Mucosa of descending colon (tissue), 3 donors: ENCODE measurements at places on chromosomes 3 and 15.

GRCh38 chr3:30408105-30408557 is 198.3 kb upstream of the TGFBR2 start:
- no peak for DNase-seq

GRCh38 chr3:122679882-122680474 is 661 bp upstream of the PARP14 start:
- DNase-seq, result peak; percentile 37

- DNase-seq, result no peak
Measured at GRCh38 chr3:99635348-99635747, 3.0 kb upstream of the COL8A1 start.

DNA sequence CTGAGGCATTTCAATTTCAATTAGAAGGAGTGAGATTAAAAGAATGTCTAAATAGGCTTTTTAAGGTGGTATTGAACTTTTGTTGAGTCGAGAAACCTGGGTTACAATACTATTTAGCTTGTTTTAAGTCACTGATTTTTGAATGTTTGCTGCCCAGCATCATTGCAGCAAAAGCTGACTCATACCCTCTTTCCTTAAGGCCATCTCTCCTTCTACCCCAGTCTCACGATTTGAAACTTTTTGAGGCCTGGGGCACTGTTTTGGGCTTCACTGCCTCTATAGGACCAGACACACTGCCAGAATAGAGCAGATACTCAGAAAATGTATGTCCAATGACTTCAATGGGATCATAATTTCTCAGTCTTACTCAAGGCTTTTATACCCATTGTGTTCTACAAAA is 319.6 kb upstream of the TGFBR2 start:
- DNase-seq, result no peak

DNA sequence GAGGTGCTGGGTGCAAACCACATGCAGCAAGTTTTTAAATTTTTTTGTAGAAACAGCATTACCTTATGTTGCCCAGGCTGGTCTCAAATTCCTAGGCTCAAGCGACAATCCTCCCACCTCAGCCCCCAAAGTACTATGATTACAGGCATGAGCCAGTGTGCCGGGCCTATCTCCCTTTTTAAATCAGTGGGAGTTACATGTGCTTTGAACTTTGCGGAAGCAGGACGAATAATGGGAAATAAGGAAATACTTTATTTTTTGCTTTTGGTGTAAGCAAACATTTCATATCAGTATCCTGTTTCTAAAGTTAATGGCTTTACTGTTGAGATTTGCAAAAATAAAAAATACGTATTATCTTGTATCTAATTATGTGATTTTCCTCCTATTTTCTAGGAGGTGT is 9.1 kb downstream of the NR1D2 start:
- DNase-seq, result no peak

GRCh38 chr15:64152507-64153387 is 1.2 kb downstream of the SNX22 start:
- peak; percentile 19 for DNase-seq

DNA sequence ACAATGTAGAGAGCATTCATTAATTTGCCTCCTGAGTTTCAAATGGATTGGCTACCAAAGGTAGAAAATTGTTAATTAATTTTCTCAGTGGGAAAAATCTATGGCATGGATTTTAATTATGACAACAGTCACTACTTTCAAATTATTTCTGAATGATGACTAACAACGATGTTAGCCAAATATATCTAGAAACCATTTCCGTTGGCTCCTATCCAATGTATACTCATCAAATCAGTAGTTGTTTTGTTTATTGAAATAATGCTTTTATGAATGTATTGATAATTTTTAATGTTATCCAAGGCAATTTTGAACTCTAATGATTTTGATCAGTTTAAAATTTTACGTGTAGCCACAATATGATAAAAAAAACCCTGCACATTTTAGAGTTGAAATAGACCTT is 333.4 kb downstream of the NAALADL2 start:
- no peak for DNase-seq

- no peak for DNase-seq
Measured at GRCh38 chr3:169278092-169278491, 385.4 kb downstream of the MECOM start.

GRCh38 chr3:99951701-99952100 is 134.0 kb downstream of the CMSS1 start:
- no peak for DNase-seq

- no peak for DNase-seq
Measured at GRCh38 chr15:62147551-62147950, 17.5 kb downstream of the C2CD4B start.

GRCh38 chr3:45985532-45986302 is 9.9 kb downstream of the FYCO1 start:
- no peak for DNase-seq

DNA sequence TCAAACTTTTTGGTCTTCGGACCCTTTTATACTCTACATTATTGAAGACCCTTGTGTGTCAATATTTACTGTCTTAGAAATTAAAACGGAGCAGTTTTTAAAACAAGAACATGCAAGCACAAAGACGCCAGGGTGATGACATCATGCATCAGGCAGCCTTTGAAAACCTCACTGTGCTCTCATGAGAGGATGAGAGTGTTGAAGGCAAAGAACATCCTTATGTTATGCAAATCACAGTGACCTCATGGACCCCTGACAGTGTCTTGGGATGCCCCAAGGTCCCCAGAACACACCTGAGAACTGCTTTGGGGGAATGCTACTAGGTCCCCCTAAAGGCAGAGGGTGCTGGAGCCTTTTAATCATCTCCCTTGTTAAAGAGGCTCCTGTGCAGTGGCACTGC is 51.6 kb downstream of the CHDH start:
- DNase-seq, result no peak

DNA sequence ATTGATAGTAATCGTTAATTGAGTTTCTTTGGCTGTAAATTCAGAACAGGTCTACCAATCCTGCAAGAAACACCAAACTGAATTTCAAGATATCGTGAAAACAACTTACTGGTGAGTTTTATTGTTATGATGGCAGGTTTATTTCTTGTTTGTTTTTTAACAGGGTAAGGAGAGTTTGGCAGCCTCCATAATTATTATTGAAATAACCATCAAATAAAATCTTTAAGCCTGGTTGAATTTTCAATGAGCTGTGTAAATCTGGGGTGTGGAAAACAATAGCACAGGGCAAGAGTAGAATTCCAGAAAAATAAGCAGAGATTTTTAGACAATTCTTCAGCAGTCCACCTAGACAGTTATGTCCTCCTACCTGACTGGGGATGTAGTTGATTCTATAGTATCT is 196.5 kb downstream of the MECOM start:
- DNase-seq, result no peak

GRCh38 chr3:17505856-17506255 is 236.6 kb downstream of the TBC1D5 start:
- no peak for DNase-seq

DNA sequence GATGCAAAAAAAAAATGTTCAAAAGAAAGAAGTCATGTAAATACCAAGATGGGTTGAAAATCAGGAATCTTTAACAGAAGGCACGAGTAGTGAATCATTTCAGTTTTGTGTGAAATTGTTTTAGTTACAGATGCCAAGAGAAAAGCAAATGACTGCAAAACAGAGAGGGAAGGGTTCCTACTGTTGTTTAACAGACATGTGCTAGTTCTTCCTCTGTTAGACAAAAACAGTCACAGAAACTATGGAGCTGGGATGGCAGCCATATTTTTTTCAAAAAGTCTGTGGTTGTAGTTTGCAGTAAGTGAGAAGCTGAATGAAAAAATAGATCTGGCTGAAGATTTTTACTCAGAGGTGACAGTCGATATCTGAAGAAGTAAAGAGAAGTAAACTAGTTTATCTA is 511.9 kb downstream of the ZIC1 start:
- no peak for DNase-seq

- no peak for DNase-seq
Measured at GRCh38 chr3:44348993-44349392, 10.4 kb downstream of the TCAIM start.

- DNase-seq, result no peak
Measured at GRCh38 chr3:184457329-184457728, 77.5 kb downstream of the CHRD start.

DNA sequence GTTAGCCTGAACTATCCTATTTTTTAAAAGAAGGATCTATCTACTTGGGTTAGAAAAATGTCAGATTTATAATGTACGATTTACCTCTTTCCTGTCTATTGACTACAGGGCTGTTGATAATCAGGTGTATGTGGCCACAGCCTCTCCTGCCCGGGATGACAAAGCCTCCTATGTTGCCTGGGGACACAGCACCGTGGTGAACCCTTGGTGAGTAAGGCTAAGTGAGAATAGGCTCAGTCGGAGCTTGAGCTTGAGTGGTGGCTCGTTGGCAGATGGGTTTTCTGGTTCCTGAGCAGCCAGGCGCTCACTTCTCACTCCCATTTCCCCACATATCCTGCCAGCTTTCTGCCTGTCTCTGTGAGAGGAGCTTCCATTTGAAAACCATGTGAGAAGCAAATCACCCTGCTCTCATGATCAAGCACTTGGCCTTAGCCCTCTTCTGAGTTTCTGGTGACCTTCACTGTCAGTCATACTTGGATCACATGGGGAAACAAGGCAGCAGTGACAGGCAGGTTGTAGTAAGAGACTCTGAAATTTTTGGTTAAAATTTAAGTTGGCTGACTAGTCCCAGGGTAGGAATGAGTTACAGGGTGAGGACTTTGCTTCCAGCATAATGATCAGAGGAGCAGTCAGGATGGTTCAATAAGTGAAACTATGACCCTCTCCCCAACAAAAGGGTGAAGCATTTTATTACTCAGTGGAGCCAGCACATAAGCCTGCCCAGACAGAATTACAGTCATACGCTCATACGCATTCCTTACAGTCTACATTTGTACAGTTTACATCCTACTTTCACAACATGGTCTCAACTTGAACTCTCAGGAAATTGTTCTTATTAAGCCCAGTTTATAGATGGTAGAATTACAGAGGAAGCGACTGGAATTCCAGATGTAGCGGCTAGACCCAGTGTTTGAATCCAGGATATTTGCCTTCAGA is 18.0 kb downstream of the NIT2 start:
- no peak for DNase-seq

- no peak for DNase-seq
Measured at GRCh38 chr3:191094057-191094845, 104.8 kb upstream of the OSTN start.

GRCh38 chr15:69590932-69591524 is 138.4 kb downstream of the RPLP1 start:
- DNase-seq, result no peak

GRCh38 chr15:84647726-84648125 is 6.4 kb downstream of the WDR73 start:
- DNase-seq, result no peak

DNA sequence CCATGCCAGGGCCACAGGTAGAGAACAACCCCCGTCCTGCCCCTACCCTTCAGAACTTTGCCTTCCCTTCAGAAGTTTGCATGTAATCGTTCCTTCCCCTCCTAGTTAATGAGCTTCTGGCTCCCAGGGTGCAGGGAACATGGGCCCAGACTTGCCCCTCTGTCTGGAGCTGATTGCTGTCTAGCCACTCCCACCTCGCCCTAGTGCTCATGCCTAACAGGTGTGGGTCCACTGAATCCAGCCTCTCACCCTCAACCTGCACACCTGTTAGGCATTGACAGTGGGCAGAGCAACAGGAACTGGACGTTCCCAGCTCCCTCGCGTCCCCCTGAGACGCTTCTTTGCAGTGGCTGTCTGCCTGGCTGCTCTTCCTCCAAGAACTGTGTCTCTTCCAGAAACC is 40.3 kb downstream of the WNT5A start:
- DNase-seq, result peak; percentile 55

DNA sequence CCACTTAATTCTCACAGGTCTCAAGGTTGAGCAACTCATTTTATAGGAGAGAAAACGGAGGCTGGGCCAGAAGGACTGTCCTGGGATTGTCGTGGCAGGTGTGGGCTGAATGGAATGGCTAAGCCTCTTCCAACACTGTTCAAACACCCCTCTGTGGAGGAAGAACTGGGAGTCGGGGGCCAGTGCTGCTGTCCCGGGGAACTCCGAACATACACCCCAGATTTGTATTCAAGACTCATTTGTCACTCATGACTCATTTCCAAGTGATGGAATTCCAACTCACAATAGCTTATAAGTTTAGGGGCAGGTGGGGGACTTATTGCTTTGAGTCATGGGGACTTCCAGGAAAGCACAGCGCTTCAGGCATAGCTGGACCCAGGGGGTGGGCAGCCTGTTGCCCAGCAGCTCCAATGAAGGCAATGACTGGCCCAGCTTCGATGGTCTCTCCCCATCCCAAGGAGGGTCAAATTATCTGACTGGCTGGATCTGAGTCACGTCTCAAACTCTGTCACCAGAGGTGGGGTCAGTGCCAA is 72.5 kb downstream of the TM2D3 start:
- DNase-seq, result no peak

- no peak for DNase-seq
Measured at GRCh38 chr3:178063461-178063860, 472.8 kb upstream of the KCNMB2 start.

GRCh38 chr3:178297199-178297598 is 239.0 kb upstream of the KCNMB2 start:
- no peak for DNase-seq

GRCh38 chr3:26636096-26636727 is 13.6 kb downstream of the LRRC3B start:
- DNase-seq, result no peak

- DNase-seq, result no peak
Measured at GRCh38 chr3:135699741-135700140, 265.8 kb upstream of the PPP2R3A start.

GRCh38 chr15:78685159-78685921 is 44.3 kb upstream of the CHRNB4 start:
- DNase-seq, result no peak

- no peak for DNase-seq
Measured at GRCh38 chr3:114384558-114384903, 90.7 kb downstream of the TIGIT start.

DNA sequence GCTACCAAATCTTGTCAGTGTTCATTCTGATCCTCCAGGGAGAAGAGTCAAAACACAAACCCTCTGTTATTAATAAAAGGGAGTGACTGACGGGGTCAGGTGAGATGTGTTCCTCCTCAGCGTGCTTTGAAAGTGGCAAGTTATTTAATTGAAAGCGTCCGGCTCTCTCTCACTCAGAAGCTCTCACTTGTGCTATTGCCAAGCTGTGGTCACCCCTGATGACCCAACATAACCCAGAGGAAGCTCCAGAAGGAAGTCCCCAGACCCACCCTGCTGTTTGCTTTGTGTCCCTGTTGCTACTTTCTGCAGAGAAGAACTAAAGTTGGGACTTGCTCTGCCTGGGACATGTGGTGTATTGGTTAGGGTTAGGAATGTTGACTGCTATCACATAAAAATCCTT is 235.6 kb downstream of the EDEM1 start:
- DNase-seq, result no peak

DNA sequence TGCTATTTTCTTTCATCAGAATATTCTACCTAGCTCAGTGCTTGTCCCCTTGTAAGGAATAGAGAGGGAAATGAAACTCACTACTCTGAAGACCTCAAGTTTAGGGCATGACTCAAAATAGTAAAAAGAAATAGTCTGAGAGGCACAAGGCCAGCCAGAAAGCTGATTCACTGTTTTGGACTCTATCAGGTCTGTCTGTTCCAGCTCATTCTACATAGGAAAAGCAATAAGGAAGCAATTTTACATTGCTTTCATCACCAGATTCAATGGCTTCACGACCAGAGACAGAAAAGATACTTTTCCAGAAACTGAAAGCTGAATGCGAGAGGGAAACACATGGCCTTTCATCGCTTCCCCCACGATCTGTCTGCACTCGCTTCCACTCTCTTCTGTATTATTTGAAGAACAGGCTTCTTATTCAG is 276.0 kb downstream of the GBE1 start:
- no peak for DNase-seq
